Right renal pelvis (tissue), 4 donors: ENCODE measurements at places on chromosomes 5 and 9. TPM values are rescaled to one million over a fixed set of nuclear protein-coding genes. Genes with fewer than 3 reads are reported as not detected.

- peak; percentile 89 for DNase-seq
Measured at GRCh38 chr9:136587145-136587943, 41.5 kb upstream of the NOTCH1 start.

DNA sequence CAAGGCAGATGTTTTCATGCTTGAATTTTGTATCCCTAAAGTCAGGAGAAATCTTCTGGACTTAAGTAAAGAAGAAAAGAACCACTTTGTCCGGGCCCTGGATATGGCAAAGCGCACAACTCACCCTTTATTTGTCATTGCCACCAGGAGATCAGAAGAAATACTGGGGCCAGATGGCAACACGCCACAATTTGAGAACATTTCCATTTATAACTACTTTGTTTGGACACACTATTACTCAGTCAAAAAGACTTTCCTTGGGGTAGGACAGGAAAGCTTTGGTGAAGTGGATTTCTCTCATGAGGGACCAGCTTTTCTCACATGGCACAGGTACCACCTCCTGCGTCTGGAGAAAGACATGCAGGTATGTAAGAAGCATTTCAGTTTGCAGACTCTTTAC lies 2.3 kb downstream of the TYRP1 start:
- DNase-seq, result no peak

Gene CDH10
- polyA plus RNA-seq, result 9.5 TPM

DNA sequence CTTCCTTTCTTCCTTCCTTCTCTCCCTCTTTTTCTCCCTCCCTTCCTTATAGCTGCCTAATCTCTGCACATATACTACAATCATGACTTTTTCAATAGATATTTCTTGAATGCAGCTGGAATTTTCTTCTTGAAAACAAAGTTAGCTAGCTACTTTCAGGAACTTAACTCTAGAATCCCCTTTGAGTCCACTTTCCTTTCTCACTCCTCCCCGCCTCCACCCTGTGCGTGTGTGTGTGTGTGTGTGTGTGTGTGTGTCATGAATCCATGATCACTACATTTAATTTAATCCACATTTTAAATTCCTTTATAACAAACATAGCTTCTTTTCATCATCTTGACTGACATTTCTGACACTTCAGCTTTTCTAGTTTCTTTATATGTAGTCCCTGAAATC lies 167.5 kb upstream of the KLF9 start:
- no peak for DNase-seq

Gene SIT1
- 0.30 TPM for polyA plus RNA-seq

DNA sequence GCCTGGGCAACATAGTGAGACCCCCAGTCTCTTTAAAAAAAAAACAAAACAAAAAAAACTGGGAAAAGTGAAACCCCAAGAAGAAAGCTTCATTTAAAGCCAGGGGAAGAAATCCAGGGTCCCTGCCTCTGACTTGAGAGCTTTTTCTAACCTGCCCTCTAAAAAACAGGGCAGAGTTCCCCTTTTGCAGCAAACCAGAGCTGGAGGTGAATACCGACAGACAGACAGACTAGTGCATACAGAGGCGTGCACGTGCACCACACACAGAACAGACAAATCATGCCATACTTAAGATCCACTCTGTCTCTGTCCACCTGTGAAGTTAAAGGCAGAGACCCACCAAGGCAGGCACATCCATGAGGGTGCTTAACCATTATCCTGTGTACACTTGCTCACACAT lies 11.7 kb upstream of the AQP3 start:
- no peak for DNase-seq

- peak; percentile 67 for DNase-seq
Measured at GRCh38 chr5:102296178-102296817, at the start of gene SLCO4C1. TSS of gene SLCO4C1 (minus strand) at chr5:102296284. CDS start at chr5:102296262, 22 bp downstream.

- no peak for DNase-seq
Measured at GRCh38 chr5:138491284-138491648, 26.0 kb downstream of the EGR1 start.

DNA sequence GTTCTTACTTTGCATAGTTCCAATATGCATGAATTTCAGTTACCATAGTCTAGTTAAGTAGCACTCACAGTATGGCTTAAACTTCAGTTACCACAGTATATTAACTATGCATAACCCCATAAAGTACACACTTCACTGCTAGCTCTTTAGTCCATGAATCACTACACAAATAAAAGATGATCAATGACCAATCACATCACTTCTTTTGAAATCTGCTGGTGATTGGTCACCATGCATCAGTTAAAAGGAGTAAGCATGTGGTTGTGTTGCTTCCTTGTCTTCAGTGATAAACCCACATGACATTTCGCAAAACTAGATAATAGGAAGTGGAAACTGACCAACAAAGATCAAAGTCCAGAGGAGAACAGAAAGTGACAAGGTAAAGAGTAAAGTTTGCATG lies 79.0 kb downstream of the TAF11L14 start:
- no peak for DNase-seq

GRCh38 chr9:13508681-13509080 lies 229.2 kb upstream of the MPDZ start:
- DNase-seq, result no peak
